Large intestine (tissue), 12 donors: ENCODE measurements at places on chromosomes 13 and 19. TPM values are rescaled to one million over a fixed set of nuclear protein-coding genes. Genes with fewer than 3 reads are reported as not detected.

The ZNF682 gene
- polyA plus RNA-seq = 12.0 TPM

- DNase-seq = no peak
These were observed 555.2 kb downstream of the SLITRK1 start for GRCh38 chr13:83327091-83327490.

GRCh38 chr19:15479391-15480345 is at the start of gene PGLYRP2:
Gene PGLYRP2 (minus strand): TSS chr19:15479501. CDS start chr19:15479371, 130 bp downstream.
- DNase-seq = no peak

The ZNF577 gene
- 24.8 TPM for polyA plus RNA-seq
